ENCODE measurements at places on chromosomes 2 and 18.

GRCh38 chr2:2850859-2851258 lies 519.8 kb upstream of the MYT1L start:
- no peak for DNase-seq

DNA sequence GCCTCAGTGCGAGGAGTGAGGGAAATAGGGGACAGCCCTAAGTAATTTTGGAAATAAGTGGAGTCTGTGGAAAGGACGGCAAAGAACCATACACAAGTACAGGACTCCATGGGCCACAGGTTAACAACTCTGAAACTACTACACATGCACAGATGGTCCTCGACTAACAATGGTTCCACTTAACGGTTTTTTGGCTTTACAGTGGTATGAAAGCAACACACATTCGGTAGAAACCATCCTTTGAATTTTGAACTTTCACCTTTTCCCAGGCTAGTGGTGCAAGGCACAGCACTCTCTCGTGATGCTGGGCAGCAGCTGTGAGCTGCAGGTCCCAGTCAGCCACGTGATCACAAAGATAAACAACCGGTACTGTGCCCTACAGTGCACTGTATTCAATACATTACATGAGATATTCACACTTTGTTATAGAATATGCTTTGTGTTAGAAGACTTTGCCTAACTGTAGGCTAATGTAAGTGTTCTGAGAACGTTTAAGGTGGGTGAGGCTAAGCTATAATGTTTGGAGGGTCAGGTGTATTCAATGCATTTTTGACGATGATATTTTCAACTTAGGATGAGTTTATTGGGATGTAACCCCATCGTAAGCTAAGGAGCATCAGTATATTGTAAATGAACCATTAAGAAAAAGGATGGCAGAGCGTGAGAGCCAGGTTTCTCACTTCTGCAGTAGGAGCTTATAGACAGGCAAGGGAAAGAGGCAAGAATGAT lies 44.6 kb downstream of the TBC1D8 start:
- DNase-seq, result no peak

DNA sequence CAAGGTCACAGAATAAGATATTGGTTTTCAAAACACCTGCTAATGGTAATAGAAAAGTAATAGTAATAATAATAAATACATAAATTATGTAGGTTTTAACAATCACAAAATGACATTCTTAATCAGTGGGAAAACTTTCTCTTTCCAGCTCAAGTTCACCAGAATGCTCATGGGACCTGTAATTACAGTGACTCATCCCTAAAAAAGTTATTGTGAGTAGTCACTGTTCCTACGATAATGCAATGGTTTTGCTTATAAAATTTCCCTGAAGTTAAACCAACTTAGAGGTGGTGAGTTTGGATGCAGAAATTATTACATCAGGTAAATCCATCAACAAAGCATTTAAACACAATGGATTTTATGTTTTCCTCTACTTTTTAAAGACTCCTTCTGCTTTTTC lies 502.3 kb downstream of the PID1 start:
- DNase-seq, result no peak

- DNase-seq, result no peak
Observed at GRCh38 chr2:42918041-42918440, 125.7 kb upstream of the HAAO start.

- no peak for DNase-seq
Observed at GRCh38 chr2:207823865-207824264, 54.2 kb upstream of the FZD5 start.

- DNase-seq, result no peak
Observed at GRCh38 chr18:74023220-74023619, 124.4 kb downstream of the FBXO15 start.

- no peak for DNase-seq
Observed at GRCh38 chr2:132515010-132515409, 98.4 kb downstream of the GPR39 start.

- no peak for DNase-seq
Observed at GRCh38 chr2:70360661-70361270, 58.9 kb upstream of the FAM136A start.

DNA sequence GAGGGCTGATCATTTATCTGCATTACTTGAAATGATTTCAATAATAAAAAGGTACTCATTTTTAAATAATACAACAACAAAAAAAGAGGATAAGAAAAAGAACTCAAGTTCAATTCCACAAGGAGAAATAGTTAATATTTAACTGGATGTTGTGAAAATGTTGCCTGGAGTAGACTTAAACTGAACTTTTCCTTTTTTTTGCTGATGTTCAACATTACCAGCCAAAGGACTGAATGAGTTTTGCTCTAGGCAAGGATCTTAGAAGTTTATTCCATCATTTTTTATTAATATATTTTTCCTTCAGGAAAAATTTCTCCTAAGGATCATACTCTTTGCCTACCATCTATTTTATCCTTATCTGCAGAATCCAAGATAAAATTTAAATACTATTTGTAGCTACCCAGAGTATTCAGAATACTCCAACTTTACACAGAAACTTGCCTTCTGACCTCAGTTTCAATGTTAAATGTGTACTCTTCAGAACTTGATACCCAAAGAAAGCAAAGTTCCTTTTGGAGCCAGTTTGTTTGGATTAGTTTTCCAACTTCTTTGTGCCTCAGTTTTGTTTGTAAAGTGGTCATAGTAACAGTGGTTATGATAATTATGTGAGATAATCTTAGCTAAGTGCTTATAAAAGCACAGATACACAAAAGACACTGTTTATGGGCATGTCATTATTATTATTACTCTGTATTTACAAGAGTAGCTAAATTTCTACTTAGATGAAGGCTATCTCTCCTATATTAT lies 12.8 kb downstream of the CKAP2L start:
- DNase-seq, result no peak

GRCh38 chr2:215772003-215772402 lies 241.3 kb downstream of the MREG start:
- no peak for DNase-seq

DNA sequence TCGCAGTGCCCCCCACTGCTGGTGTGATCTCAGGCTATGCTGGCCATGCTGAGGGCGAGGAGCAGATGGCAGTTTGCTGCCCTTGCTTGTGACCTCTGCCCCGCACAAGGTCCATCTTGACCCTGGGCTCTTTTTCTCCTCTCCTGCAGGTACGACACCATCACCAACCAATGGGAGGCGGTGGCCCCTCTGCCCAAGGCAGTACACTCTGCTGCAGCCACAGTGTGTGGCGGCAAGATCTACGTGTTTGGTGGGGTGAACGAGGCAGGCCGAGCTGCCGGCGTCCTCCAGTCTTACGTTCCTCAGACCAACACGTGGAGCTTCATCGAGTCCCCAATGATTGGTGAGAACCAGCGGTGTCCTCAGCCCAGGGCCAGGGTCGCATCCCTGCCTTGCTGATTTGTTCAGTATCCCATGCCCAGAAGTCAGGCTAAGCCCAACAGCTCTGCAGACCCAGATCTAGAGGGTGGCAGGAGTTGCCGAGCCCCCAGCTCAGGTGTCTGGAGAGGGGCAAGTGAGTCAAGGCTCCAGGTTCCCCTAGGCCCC lies 223.8 kb downstream of the ATAD2B start:
- no peak for DNase-seq

GRCh38 chr2:39524061-39524460 lies 87.0 kb upstream of the MAP4K3 start:
- no peak for DNase-seq

DNA sequence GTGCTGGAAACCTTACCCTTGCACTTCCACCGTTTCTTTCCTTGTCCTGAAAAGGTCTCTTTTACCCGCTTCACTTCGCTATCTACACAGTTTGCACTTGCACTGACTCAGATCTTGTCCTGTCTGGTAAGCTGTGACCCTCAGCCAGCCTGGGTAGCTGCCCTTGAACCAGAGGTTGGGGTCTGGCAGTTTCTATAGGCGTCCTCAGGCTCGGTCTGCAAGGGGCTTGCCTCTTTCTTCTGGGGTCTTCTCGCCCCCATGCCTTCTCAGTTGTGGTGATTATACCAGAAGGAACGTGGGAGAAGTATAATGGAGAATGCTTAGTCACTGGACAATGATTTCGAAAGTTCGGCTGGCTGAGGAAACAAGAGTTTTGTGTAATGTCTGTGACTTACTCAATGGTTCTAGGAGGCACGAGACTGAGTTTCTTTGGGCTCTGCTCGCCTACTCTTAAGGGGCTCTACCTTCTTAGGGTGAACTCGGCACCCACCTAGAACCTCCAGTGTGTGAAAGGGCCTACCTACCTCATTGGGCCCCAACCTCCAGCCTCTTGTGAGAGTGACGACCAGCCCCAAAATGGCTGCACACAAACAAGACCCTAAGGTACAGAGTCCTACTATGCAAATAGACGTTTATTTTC lies 6.9 kb upstream of the STAT1 start:
- peak; percentile 79 for DNase-seq

DNA sequence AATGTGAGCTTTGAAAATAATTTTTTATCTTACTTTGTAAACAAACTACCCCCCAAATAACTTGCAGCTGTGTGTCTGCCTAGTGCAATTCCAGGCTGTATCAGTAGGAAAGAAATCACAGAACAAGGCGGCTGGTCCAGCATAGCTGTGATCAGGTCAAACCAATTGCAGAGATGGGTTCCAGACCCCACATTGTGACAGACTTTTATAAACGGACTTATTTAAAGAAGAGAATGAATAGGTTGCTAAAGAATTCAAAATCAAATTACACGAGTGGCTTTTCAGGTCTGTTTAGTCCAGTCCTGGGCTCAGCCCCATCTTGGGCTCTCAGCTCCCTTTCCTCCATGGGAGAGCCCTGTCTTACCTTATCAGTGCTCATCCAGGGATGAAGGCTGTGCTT lies 11.1 kb downstream of the BMP10 start:
- no peak for DNase-seq

- no peak for DNase-seq
Observed at GRCh38 chr2:222703886-222704285, 32.4 kb downstream of the MOGAT1 start.

DNA sequence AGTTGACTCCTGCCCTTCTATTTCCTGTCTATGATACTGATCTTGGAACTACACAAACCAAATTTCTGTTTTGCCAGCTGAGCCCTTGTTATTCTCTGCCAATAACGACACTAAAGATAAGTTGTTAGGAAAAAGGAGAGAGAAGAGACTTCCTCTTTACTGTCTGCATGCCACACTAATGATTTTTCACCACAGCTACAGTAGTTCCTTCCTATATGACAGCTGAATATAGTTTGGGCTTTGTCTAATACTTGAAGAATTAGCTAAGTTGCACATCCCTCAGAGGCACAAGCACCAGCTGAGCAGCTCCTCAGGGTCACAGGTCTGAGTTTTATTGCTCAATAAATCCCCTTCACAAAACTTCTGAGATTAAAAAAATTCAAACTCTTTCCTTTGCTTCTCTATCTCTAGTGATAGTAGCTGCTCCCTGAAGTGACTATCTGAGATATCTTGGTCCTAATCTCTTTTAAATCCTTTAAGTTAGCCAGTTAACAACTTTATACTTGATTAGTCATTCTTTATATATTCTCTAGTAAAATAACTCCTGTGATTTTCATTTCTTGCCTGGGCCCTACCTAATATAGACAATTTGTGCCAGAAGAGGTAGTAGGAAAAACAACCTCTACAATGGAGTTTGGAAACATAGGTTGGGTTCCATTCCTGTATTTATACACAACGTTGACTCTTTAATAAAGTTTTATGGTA lies 253.0 kb upstream of the CNTNAP5 start:
- DNase-seq, result no peak

DNA sequence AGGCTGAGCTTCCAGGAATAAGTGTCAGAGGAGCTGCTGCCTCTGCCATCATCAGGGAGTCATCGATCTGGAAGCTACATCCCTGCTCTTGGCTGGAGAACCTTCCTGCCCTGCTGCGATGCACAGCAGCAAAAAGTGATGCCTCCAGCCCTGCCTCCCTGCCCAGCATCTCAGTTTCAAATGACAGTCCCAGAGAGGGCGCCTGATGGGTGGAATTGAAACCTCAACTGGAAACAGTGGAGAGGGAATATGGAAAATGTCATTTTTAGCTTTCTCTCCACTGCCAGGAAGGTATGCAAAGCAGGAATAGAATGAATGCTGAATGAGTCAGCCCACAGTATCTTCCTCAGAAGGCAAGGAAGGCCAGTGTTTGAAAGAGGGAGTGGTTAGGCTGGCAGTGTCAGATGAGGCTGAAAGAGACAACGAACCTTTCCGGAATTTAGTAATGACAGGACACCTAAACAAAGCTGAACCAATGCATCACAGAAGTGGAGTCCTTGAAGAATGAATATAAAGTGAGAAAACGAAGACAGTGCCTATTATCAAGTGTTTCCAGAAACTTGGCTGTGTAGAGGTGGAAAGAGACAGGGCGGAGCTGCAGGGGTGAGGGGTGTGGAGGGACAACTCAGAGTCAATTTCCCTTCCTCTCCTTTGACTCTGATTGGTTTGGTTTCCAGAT lies 153.9 kb upstream of the NDUFV2 start:
- DNase-seq, result no peak

DNA sequence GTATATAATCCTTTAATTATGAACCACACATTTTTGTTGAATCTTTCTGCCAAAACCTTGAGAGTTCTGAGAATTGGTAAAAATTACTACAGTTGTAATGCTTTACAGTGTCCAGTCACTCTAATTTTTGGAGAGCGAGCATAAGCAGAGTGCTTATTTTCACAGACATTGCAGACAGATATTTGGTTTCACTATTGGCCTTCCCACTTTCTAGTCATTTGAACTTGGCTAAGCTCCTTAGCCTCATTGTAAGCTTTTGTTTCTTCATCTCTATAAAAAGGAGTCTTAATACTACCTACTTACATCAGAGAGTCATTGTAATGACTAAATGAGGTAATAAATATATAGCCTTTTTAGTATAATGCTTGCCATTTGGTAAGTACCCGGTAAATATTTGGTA lies 80.4 kb downstream of the LCLAT1 start:
- DNase-seq, result no peak

- no peak for DNase-seq
Observed at GRCh38 chr2:240974771-240975572, 23.4 kb upstream of the SNED1 start.

- DNase-seq, result no peak
Observed at GRCh38 chr2:47226923-47227220, 71.8 kb upstream of the STPG4 start.

DNA sequence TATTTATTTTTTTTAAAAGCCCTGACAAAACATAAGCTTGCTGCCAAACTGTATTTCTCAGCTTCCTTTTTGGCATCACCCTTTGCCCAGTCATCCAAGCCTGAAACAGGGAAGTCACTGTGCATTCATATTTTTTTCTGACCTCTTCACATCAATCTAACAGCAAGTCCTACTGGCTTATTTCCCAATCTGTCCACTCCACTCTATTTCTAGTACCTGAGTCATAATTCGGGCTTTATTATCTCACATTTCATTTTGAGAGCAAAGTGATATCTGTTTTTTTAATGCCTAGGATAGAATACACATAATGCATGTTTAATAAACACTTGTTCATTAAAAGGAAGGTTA lies 5.1 kb downstream of the HNMT start:
- no peak for DNase-seq

DNA sequence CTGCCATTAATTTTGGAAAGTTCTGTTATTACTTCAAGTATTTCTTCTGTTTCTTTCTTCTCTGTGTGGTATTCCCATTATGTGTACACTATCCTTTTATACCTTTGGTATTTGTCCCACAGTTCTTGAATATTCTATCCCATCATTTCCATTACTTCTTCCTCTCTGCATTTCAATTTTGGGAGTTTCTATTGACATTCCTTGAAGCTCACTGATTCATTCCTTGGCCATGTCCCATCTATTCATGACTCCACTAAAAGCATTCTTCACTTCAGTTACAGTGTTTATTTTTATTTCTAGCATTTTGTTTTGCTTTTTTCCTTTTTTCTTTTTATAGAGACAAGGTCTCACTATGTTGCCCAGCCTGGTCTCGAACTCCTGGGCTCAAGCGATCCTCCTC lies 30.3 kb downstream of the PROC start:
- DNase-seq, result no peak

- no peak for DNase-seq
Observed at GRCh38 chr2:6923319-6923718, 6.1 kb downstream of the RNF144A start.

Measured in activated effector memory CD4-positive, alpha-beta T cell treated with anti-CD3 and anti-CD28 coated beads, Interleukin-2, amount 50 U/mL, for 16 hours (primary cell).